CD4-positive, alpha-beta T cell treated with Interleukin-6 at 100 ng/mL for 8 hours (primary cell): ENCODE measurements at places on chromosomes 7 and 10.
A peak's percentile ranks its signal among the peaks of the same experiment; 100 is the strongest.

- DNase-seq: no peak
Observed at GRCh38 chr10:1736144-1736971, 967 bp downstream of the ADARB2 start.

- DNase-seq: no peak
Observed at GRCh38 chr7:135316648-135317313, 83.1 kb downstream of the STRA8 start.

- DNase-seq: peak; percentile 36
Observed at GRCh38 chr7:135976312-135977006, 700 bp downstream of the MTPN start.

- no peak for DNase-seq
Observed at GRCh38 chr10:95176101-95176500, 17.9 kb upstream of the ACSM6 start.

- DNase-seq: peak; percentile 56
Observed at GRCh38 chr7:140475747-140476333, 3.5 kb downstream of the MKRN1 start.

DNA sequence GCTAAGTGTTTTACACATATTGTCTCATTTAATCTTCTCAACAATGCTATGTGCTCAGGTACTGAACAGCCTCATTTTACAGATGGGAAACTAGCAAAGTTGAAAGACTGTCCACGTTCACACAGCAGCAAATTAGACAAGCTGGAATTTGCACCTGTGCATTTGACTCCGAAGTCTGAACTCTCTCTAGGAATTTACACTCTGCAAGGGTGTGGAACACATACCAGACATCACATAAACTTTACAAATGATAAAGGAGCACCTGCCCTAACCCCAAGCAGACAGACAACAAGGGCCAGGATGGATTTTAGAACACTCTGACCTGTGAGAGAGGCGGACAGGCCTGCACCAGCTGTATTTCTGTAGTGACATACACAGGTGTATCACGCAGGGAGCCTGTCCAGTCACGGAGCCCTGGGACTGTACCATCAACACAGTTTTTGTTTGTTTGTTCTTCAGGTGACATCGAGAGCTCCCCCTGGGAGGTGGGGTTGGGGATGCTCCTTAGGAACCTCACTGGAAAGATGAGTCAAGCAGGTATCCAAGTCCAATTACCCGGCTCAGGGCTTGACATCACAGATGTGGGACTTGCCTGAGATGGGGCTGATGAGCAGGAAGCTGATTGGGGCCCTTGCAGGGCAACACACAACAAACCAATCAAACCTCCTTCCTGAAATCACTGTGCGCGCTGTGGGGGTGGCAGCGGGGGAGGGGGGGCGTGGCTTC, 31.0 kb downstream of the MKI67 start:
- peak; percentile 72 for DNase-seq

GRCh38 chr7:52995676-52996075, 39.8 kb upstream of the POM121L12 start:
- DNase-seq: no peak
